Fibroblast of the aortic adventitia (primary cell): ENCODE measurements at places on chromosomes 5 and 9. TPM values are rescaled to one million over a fixed set of nuclear protein-coding genes. Genes with fewer than 3 reads are reported as not detected.

Gene ENTR1
- 20.5 and 36.3 TPM in 2 replicates for total RNA-seq

Gene OR1J4
- 0.45 TPM in 1 of 2 replicates, not detected in the other for total RNA-seq

Gene GABRG2
- total RNA-seq, result not detected in 2 replicates

Gene SAXO1
- total RNA-seq, result 0.08 and 0.18 TPM in 2 replicates

Gene PRDM9
- total RNA-seq, result not detected in 2 replicates

Gene FOXD4L3
- total RNA-seq, result 0.09 TPM in 1 of 2 replicates, not detected in the other

Gene ADAMTS2
- 25.8 and 66.6 TPM in 2 replicates for total RNA-seq
